ENCODE measurements at places on chromosomes 7 and 10.

- peak; percentile 49 for DNase-seq
Observed at GRCh38 chr7:131040467-131040932, 287.2 kb upstream of the MKLN1 start.

DNA sequence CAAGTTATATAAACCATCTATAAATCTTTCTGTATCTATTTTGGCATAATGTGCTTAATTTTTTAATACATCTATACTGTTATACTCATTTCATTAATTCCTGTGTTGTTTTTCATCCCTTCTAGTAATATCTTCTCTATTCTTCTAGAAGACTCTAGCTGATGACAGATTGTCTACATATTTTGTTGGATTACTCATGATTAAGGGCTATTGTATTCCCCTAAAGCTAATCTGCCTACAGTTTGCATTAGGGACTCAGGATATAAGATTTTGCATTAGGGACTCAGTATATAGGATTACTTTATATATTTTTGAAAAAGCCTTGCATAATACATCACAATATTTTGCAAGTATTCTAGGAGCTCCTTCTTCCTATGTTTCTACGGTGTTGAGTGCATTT, 8.3 kb upstream of the SEMA3A start:
- DNase-seq = no peak

- DNase-seq = no peak
Observed at GRCh38 chr7:64885520-64886240, 17.4 kb upstream of the ZNF273 start.

DNA sequence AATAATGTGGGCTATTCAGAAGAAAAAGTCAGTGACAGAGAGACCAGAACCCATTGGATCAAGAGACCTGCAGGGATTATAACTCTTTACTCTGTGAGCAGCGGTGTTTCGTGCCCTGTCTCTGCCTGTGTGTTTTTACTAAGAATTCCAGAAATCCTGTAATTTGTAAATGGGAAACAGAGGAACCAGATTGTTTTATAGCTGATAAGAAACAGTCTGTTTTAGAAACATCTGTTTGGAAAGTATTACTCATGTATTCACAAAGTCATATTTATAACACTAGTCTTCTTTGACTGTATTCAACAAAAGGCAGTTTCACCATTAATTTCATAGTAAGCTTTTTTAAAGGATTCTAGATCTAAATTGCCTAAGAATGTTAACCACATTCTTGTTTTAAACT, 30.0 kb upstream of the VDAC2 start:
- DNase-seq = no peak

- DNase-seq = no peak
Observed at GRCh38 chr7:55526770-55527169, 45.5 kb downstream of the VOPP1 start.

DNA sequence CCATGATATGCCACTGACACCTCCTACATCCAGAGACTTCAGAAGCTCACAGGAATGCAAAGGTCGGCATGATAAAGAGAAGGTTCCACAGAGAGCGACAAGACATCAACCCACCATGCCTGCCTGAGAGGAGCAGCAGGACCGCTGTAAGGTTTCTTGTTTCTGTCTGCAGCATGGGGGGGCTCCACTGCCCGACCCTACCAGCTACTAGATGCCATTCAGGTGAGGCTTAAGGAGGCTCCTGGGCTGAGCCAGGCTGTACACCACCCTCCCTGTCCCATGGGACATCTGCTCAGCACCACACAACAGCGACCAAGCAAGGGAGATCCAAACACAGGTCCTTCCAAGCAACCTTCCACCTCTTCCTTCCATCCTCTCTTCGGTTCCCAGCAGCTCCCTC, 234.6 kb downstream of the TNS3 start:
- no peak for DNase-seq

- no peak for DNase-seq
Observed at GRCh38 chr10:15476337-15476736, 105.2 kb upstream of the FAM171A1 start.

DNA sequence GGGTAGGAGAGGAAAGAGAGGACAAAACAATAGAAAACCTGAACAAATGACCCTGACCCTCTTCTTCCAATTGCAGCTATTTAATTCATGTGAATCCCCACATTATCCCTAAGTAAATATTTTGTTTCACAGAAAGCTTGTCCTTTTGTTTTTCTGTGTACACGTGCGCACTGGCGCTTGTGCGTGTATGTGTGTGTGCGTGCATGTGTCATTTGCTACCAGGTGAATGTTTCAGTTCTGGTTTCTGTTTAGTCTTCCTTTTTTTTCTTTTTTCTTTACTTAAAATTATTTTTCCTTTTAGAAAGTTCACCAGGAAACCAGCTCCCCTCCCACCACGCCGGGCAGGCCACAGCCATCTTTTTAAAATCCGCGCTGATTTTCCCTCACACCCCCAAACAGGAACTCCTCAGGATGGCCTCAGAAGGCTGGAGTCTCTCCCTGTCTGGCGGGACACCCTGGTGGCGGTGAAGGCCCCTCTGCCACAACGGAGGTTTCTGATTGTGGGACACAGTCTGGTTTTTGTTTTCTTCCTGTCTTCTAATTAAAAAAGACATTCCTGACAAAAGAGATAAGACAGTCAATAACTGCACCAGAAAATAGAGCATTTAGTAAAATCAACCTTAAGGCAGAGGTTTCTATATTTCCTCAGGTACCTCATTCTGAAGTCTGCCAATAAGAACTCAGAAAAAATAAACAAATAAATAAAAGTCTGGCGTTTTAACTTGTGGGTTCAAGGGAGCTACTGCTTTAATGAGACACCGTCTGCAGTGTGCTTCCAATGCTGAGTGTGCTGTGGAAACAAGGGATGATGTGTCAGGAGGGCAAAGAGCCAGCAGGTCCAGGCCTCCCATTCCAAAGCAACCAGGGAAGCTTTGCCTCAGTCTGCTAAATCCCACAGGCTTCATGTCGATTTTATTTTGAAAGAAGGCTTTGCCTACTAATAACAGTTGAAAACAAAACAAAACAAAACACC, 17.4 kb downstream of the IRF5 start:
- no peak for DNase-seq

DNA sequence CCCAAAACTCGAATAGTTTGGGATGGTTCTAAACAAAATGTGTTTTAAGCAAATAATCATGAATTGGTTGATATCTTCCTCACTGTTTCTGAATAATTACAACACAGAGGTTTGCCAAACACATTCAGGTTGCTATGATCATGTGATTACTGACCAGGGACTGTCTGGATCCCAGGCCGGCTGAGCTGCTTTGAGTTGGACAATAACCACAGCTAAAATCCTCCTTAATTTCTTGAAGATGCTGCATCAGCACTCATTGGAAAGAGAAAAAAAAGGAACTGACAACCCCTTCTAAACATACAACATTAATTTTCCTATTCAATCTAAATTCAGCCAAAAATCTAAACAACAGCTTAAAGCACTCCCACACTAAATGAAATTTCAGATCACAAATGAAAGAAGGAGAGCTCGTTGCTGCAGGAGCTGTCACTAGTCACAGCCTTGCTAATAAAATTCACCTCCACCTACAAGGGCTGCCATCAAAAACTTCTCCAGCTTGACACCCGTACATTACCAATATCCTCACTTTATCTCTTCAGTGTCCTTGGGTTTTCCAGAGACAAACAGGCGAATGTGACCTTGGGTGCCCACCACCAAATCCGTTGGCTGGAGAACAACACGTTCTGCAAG, 560.2 kb downstream of the KCNMA1 start:
- DNase-seq = no peak

GRCh38 chr7:51261950-51262795, 54.4 kb downstream of the COBL start:
- DNase-seq = no peak

- peak; percentile 7 for DNase-seq
Observed at GRCh38 chr7:12518920-12519681, 51.4 kb upstream of the SCIN start.

GRCh38 chr7:113268757-113269156, 150.4 kb upstream of the SMIM30 start:
- no peak for DNase-seq

GRCh38 chr7:135342887-135343286, 109.2 kb downstream of the STRA8 start:
- no peak for DNase-seq

- no peak for DNase-seq
Observed at GRCh38 chr10:17074541-17074847, 55.1 kb downstream of the CUBN start.

DNA sequence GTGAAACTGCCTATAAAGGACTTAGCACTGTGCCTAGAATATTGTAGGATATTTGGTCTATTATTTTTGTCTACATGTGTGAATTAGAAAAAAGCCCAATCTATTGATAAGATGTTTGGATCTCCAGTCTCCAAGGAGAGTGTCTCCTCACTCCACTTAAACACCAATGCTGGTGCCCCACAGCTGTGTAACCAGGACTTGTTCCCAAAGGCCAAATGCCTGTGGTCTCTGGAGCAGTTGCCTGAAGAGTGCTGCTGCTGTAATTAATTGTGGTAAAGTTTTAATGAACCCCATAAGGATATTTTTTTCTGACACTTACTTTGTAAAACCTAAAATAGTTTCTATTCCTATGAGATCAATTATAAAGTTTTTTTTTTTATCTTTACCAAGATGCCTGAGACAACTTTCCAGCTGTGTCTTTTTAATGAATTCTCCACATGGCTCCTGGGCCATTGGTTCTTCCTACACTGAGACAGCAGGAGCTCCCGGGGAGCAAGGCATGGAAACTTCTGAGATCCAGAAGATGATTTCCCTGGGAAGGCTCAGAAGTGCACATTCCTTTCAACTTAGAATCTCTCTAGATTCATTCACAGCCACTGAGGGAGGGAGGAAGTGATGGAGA, 11.2 kb upstream of the OR2A5 start:
- no peak for DNase-seq

- no peak for DNase-seq
Observed at GRCh38 chr7:29447828-29448227, 115.8 kb upstream of the PRR15 start.

DNA sequence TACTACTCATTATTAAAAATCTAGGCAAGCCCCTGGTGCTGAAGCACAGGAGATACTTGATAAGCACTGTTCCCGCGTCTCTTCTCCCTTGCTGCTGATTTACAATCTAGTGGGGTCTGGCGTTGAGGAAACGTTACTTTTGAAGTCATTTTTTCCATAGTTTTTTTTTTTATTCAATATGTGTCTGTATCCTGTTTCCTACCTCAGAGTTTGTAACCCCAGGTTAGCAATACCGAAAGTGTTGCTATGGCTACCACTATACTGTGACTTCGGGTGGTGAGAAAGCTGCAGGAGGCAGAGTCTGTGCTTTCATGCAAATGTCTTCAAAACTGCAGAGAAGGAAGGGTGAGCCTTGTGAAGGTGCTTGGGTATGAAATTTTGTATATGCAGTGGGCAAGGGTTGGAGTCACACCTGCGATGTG, 458.8 kb upstream of the GHITM start:
- DNase-seq = no peak

DNA sequence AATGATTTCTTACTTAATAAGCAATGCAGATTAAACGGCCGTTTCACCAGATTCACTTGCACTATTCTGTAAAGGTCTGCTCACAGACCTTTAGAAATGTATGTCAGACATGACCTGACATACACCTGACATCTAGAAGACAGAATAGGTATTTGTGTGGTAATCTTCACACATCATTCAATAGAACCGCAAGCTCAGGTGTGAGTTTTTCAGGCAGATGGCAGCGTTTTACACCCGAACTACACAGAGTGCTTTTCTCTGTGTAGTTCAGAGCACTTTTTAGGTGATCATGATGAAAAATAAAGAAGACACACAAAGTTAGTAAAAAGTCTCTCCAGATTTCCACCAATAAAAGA, 63.2 kb downstream of the PRKCQ start:
- no peak for DNase-seq

DNA sequence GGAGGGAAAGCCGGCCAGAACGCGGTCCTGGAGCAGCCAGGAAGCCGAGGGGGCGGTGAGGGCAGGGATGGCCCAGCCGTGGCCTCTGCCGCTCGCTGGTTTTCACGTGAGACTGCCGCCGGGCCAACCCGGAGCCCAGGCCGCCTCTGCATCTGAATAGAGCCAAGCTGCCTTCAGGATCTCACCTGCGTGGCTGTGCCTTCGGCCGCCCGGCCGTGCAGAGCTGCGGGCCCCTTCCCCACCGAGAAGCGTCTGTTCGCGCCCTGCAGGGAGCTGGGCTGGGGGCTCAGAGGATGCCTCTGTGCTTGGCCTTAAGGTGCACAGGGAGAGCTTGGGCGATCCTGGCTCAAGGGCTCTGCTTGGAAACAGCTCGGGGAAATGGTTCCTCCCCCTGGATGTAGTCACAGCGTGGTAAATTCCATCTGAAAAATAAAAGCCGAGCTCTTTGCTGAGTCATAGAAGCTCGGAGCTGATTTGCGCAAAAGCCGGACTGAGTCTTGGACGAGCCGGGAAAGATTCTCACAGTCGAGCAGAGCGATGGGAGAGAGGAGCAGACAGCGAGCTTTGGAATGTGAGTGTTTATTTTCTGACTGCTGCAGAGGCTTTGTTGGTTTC, at the start of gene JAKMIP3:
JAKMIP3 (plus strand) TSS at position 456 of the 615 bp plus-strand sequence. CDS start 38,863 bp downstream, outside the sequence.
- no peak for DNase-seq

- DNase-seq = no peak
Observed at GRCh38 chr10:31918671-31919409, 9.8 kb downstream of the ARHGAP12 start.

DNA sequence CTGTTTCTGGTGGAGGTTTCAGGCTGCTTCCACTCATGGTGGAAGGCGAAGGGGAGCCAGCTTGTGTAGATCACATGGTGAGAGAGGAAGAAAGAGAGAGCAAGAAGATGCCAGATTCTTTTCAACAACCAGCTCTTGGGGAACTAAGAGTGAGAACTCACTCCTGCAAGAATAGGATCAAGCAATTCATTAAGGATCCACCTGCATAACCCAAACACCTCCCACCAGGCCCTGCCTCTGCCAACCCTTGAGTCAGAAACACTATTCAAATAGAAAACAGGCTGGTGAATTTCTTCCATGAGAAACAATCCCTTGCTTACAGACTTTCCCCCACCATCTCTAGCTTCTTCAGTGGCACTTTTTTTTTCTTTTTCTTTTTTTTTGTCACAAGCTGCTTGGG, 317.2 kb downstream of the GPR158 start:
- no peak for DNase-seq

GRCh38 chr10:58998924-58999713, 177.3 kb upstream of the PHYHIPL start:
- no peak for DNase-seq

- no peak for DNase-seq
Observed at GRCh38 chr10:27646604-27647175, 98.9 kb downstream of the MKX start.

DNA sequence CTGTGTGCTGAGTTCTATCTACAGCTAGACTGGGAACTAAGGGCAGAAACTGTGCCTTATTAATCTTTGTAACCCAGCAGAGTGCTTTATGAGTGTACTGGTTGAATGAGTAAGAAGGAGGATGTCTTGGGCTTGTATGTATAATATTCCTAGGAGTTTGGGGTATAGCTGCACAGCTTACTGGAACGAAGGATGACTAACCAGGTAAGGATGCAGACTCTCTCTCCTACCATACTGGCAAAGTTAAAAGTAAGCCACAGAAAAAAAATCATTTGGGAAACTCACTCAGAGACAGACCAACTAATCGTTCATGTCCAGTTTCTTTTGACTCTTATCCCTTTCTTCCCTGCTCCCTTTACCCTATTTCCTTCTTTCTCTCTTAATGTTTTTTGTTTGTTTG, 1.4 kb upstream of the DHTKD1 start:
- DNase-seq = no peak

Data from erythroblast (primary cell).